ENCODE measurements at places on chromosomes 12 and 14.
A peak's percentile ranks its signal among the peaks of the same experiment; 100 is the strongest.

- H3K36me3 ChIP-seq: no peaks in the 10 kb centered on the region
- no peaks in the 10 kb centered on the region for H3K27me3 ChIP-seq
- no peak overlapping the region for H3K27ac ChIP-seq
- peaks cover 9% of the 10 kb centered on the region for H3K4me1 ChIP-seq
These were observed 13.6 kb downstream of the NOC4L start for GRCh38 chr12:132157733-132158409.

- no peaks in the 10 kb centered on the region for H3K4me1 ChIP-seq
- no peak for DNase-seq
- H3K27me3 ChIP-seq: no peaks in the 10 kb centered on the region
- no peak overlapping the region for H3K4me3 ChIP-seq
- H3K36me3 ChIP-seq: no peaks in the 10 kb centered on the region
- H3K27ac ChIP-seq: peak overlapping the region; percentile 47
These were observed 30.1 kb downstream of the CLEC1A start for GRCh38 chr12:10068644-10069043.

DNA sequence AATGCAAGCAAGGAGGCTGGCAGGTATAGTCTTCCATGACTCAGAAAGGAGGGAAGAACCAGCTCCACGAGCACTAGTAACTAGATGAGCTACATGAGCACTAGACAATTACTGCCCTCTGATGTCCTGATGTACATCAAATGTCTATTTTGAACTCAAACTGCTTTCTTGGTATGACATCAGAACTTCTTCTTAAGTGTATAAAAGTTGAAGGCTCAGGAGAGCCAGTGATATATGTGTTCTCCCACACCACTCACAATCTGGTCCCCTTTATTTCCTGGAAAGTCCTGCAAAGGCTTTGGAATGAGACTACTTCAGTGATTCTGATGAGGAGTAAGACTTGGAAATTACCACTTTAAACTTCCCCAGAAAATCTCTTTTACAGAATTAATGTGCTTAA is 18.5 kb upstream of the DHRS7 start:
- no peak for DNase-seq
- H3K4me3 ChIP-seq: peak overlapping the region; percentile 40
- peak overlapping the region; percentile 80 for H3K27ac ChIP-seq

GRCh38 chr14:39467889-39468524 is 35.8 kb upstream of the FBXO33 start:
- H3K36me3 ChIP-seq: no peaks in the 10 kb centered on the region
- H3K27ac ChIP-seq: no peak overlapping the region
- no peaks in the 10 kb centered on the region for H3K4me1 ChIP-seq
- H3K4me3 ChIP-seq: no peak overlapping the region
- no peaks in the 10 kb centered on the region for H3K27me3 ChIP-seq

- H3K4me3 ChIP-seq: no peak overlapping the region
- no peaks in the 10 kb centered on the region for H3K36me3 ChIP-seq
- H3K27ac ChIP-seq: no peak overlapping the region
- no peaks in the 10 kb centered on the region for H3K27me3 ChIP-seq
- H3K4me1 ChIP-seq: no peaks in the 10 kb centered on the region
These were observed 224.7 kb upstream of the EGLN3 start for GRCh38 chr14:34175574-34175973.

GRCh38 chr14:33792720-33793368 is 158.0 kb downstream of the EGLN3 start:
- DNase-seq: peak; percentile 90
- H3K27ac ChIP-seq: no peak overlapping the region
- no peaks in the 10 kb centered on the region for H3K36me3 ChIP-seq
- no peaks in the 10 kb centered on the region for H3K27me3 ChIP-seq
- no peak overlapping the region for H3K4me3 ChIP-seq

- H3K27ac ChIP-seq: no peak overlapping the region
- H3K36me3 ChIP-seq: no peaks in the 10 kb centered on the region
- H3K27me3 ChIP-seq: no peaks in the 10 kb centered on the region
- no peak overlapping the region for H3K4me3 ChIP-seq
These were observed 164.4 kb downstream of the KICS2 start for GRCh38 chr12:64057706-64058105.

DNA sequence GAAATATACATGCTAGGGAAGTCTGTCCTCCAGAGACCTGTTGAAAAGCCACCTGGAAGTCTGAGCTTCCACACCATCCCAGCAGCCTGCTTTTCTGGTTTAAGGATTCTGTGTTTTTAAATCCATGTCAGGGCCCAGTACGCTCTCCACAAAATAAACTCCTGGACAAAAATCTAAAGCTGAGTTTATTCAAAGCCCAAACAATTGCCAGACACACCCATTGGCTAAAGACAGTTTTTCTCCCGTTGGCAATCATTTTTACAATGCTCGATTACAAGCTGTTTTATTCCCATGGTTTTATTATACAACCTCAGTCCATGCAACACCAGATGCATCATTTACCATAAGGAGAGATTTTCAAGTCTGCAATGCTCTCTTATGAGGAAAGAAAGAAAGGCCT is 94.5 kb downstream of the MYRFL start:
- H3K27ac ChIP-seq: no peak overlapping the region
- no peaks in the 10 kb centered on the region for H3K36me3 ChIP-seq
- no peak for DNase-seq
- H3K4me1 ChIP-seq: peaks cover 4% of the 10 kb centered on the region
- no peak overlapping the region for H3K4me3 ChIP-seq

- H3K4me1 ChIP-seq: no peaks in the 10 kb centered on the region
- no peak overlapping the region for H3K4me3 ChIP-seq
- H3K27me3 ChIP-seq: no peaks in the 10 kb centered on the region
- no peak overlapping the region for H3K27ac ChIP-seq
- DNase-seq: no peak
- H3K36me3 ChIP-seq: no peaks in the 10 kb centered on the region
These were observed 27.7 kb downstream of the WNK1 start for GRCh38 chr12:779745-780734.

- peak overlapping the region; percentile 43 for H3K4me3 ChIP-seq
- H3K4me1 ChIP-seq: no peaks in the 10 kb centered on the region
- no peaks in the 10 kb centered on the region for H3K27me3 ChIP-seq
- no peaks in the 10 kb centered on the region for H3K36me3 ChIP-seq
- no peak for DNase-seq
These were observed 8.6 kb upstream of the ETFBKMT start for GRCh38 chr12:31650918-31651317.

DNA sequence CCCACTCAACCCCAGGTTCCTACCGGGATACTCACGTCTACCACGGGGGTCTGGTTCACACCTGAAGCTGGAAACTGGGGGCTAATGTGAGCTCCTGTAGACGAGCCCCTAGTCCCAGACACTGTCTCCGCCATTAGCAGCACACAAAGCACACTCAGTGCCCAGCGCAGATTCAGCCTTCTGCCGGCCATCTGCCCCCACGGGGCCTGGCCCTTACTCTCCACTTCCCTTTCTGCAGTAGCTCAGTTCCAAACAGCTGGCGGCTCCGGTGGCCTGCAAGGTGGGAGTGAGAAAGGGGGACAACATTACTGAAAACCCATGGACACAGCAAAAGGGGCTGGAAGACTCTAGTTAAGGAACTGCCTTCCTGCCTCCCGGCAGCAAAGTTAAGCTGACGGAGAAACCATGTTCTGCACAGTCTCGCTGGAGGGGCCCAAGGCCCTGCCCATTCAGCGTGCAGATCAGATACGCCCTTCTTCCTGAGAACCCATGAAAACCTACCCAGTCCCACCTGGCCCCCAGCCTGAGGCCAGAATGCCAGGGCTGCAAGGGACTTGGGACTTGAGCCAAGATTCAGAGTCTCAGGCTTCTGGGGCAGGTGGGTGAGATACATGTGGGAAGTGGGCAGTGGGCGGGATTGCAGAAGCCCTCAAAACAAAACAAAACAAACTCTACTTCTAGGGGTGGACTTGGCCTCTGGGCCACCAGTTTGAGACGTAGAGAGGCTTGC is 2.1 kb downstream of the SLC8B1 start:
- no peaks in the 10 kb centered on the region for H3K27me3 ChIP-seq
- no peak for DNase-seq
- no peaks in the 10 kb centered on the region for H3K4me1 ChIP-seq
- H3K36me3 ChIP-seq: no peaks in the 10 kb centered on the region

DNA sequence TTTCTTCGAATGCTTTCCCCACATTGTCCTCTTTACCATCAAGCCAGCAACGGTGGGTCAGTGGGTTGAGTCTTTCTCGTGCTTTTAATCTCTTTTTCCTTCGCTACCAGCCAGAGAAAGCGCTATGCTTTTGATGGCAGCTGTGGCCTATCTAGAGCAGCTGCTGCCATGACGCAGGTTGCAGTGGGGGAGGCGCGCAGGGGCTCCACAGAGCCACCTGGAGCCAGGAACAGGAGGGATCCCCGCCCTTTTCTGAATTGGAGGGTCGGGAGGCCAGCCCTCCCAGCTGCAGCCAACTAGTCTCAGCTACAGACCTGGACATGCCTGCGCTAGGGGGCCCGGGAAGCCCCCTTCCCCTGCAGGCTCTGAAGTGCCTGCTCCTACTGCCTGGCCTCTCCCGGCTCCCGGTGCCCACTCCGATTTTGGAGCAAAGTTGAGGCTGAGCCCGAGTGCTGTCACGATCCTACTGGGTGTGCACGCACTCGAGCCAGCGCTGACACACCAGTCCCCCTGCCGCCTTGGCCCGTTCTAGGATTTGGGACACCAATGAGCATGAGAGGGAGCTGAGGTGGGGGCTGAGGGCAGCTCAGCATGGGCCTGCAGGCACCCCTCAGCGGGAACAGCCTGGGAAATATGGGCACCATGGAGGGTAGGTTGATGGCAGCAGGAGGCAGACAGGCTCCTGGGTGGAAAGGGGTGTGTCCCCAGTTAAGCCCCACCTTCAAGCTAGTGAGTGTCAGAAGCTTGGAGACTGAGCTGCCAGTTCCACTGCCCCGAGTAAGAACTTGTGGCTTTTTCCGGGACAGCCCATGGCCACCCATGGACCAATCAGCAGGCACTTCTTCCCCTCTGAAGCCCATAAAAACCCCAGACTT is 784.2 kb downstream of the SLC6A15 start:
- no peaks in the 10 kb centered on the region for H3K27me3 ChIP-seq
- no peaks in the 10 kb centered on the region for H3K36me3 ChIP-seq
- H3K4me1 ChIP-seq: no peaks in the 10 kb centered on the region
- H3K27ac ChIP-seq: no peak overlapping the region
- H3K4me3 ChIP-seq: no peak overlapping the region

- DNase-seq: no peak
- H3K4me1 ChIP-seq: no peaks in the 10 kb centered on the region
- H3K4me3 ChIP-seq: no peak overlapping the region
These were observed 874.4 kb downstream of the SLC6A15 start for GRCh38 chr12:84038242-84038641.

DNA sequence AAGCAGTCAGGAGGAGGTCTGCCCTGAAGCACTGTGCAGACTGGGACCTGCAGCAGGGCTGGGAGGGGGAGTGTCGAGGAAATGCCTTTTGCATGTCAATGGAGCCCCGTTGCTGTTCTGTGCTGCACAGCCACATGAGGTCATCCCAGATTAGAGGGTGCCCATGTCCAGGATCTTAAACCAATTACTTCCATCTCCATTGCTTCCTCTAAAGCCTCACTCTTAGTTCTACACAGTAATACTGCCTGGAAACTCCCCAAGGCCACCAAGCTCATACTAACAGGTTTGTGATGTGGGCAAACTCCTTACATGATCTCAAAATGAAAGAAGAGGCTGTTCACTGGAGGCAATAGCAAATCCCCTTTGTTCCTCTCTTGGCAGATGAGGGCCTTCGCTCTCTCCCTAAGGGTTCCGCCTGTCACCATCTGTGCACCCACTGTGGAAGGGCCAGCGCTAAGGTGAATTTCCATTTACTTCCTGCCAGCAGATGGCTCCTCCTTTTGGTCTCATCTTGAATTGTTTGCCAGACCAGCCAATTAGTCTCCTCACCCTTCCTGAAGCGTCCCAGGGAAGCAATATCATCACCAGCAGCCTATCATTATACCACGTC is 35.4 kb upstream of the LTA4H start:
- H3K4me1 ChIP-seq: no peaks in the 10 kb centered on the region
- no peak for DNase-seq
- no peaks in the 10 kb centered on the region for H3K27me3 ChIP-seq
- H3K4me3 ChIP-seq: no peak overlapping the region

- no peaks in the 10 kb centered on the region for H3K36me3 ChIP-seq
- H3K4me1 ChIP-seq: no peaks in the 10 kb centered on the region
- DNase-seq: no peak
- no peak overlapping the region for H3K4me3 ChIP-seq
These were observed 2.6 kb upstream of the LGMN start for GRCh38 chr14:92750994-92751400.

Data from uterus (tissue), 4 donors.